ENCODE measurements at places on chromosomes 7 and 10.

DNA sequence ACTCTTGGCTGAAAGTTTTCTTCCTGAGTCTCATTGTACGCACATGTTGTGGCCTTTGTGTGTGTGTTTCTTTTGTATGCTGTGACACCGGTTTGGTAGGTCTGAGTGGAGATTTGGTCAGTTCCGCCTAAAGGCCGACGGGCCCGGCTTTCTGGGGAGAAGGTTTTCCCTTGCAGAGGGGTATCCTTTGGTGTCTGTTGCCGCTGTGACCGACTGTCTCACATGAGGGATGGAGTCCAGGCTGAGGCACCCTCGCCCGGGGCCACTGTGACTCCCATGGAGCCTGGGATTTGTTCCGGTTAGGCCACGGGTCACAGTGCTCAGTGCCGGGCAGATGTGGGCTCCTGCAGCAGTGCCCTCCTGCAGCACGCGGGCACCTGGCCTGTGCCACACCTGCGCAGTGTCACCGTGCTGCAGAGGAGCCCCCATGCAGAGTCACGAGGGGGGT lies 19.4 kb downstream of the INPP5A start:
- no peak for DNase-seq

- DNase-seq, result no peak
These were observed 262.2 kb upstream of the AOAH start for GRCh38 chr7:36986511-36986933.

GRCh38 chr10:32713560-32713959 lies 244.5 kb downstream of the ITGB1 start:
- no peak for DNase-seq

DNA sequence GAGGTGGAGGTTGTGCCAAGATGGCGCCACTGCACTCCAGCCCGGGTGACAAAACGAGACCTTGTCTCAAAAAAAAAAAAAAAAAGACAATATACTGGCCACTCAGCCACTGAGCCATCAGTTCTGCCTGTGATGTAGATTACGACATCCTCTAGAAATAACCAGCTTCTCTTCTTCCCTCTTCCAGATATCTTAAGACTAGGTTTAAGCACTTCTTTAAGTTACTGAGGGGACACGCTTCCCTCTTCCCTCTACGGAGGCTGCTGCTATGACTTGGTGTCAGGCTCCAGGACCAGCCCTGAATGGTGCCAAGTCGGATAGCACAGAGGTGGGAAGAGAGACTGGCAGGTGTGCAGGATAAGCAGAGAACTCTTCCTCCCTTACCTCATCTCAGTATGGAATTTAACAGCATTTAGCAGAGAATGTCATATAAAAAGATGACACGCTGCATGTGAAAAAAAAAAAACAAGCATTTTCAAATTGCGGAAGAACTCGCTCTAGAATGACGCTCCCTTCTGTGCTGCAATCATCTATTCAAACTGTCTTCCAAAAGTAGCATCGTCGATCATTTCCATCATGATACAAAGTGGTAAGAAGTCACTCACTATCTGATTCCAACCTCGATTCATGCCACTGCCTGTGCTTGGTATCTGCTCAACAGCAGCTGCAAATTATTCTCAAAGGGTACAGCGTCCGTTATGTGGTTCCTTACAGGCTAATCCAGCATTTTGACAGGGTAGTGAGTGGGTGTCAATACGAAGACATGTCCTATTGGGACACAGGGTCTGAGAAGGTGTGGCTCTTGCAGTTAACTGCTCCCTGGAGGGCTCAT lies 13.8 kb downstream of the DAGLB start:
- DNase-seq, result no peak

DNA sequence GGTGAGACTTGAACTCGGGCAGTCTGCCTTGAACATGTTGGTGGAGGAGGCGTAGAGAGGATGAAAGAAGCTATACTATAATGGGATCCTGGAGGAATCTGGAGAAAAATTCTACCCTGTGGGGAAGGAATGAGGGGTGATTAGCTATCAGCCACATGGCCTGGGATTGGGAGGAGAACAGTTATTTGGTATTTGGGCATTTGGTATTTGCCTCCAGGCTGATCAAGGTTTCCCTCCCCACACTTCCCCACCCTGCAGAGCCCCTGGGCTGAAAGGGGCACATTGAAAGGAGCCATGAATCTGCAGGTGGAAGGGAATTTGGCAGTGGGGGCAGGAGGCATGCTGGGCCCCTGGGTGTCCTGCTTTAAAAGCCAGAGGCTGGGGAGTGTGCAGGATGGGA lies 235.3 kb downstream of the INHBA start:
- DNase-seq, result no peak
